ENCODE measurements at places on chromosomes 1 and 21. TPM values are rescaled to one million over a fixed set of nuclear protein-coding genes. Genes with fewer than 3 reads are reported as not detected.

DNA sequence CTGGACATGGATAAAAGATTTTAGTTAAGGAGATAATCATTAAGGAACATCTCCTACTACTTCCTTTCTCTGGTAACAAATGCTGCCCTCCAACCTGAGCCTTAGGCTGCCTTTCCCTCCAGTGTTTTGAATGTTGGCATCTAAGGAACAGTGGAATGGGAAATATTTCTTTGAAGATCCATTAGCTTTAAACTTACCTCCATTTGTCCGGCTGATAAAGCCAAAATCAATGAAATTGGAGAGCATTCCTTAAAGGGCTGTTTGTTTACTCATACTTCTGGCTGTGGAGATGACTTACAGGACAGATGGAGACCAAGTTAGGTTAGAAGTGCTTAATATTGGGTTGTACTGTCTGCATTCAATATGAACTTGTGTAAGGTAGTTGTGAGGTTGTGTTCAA, 439.1 kb downstream of the PLA2G4A start:
- no peaks in the 10 kb centered on the region for H3K27me3 ChIP-seq
- H3K4me1 ChIP-seq, result no peaks in the 10 kb centered on the region
- H3K36me3 ChIP-seq, result no peaks in the 10 kb centered on the region
- DNase-seq, result no peak

DNA sequence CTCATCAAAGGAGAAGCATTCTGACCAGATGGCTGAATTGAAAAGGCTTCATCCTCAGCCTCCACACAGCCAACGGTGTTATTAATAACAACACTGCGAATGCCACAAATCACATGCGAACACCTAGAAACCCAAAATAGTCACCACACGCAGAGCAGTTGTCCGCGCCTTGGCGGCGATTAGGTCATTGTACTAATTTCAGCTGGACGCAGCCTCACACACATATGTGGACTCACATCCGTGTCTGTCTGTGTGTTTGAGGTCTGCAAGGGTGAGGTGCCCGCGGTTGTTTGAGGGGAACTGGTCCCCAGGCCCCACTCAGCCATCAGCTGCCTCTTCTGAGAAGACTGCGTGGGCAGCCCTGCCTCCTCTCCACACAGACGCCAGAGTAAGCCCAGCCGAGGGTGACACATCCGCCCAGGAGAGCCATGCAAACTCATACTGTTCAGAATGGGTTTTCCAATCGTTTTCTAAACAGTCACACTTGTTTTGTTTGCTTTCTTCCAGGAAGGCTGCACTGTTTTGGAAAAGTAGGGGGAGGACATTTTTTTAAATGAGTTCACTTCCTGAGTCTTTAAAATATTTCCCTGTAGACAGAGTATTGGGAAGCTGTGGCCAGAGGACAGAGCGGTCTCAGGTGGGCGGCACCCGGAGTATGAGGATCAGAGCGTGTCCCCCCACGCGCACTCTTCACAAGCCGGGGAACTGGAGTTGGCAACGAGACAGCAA, 53.4 kb downstream of the TOMM20 start:
- H3K27ac ChIP-seq, result peak overlapping the region; percentile 95
- no peaks in the 10 kb centered on the region for H3K27me3 ChIP-seq
- H3K4me1 ChIP-seq, result peaks cover 39% of the 10 kb centered on the region
- peak overlapping the region; percentile 9 for H3K4me3 ChIP-seq

DNA sequence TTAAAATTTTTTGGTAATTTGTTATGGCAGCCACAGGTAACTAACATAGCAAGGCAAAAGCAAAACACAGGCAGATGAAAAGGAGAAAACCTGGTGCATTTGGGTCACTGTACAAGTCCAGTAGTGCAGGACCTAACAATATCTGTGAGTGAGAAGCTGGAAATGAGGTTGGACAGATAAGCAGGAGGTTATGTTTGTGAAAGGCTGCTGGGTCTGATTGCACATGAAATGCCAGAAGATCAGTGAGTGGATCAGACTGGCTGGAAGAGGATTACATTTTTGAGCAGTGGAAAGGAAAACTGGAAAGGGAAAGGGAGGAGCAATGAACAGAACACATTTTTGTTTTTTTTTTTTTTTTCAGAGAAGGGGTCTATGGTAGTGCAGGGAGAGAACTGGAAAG, 73.6 kb downstream of the CYYR1 start:
- no peaks in the 10 kb centered on the region for H3K36me3 ChIP-seq
- H3K4me1 ChIP-seq, result no peaks in the 10 kb centered on the region
- H3K27ac ChIP-seq, result no peak overlapping the region
- H3K4me3 ChIP-seq, result no peak overlapping the region

DNA sequence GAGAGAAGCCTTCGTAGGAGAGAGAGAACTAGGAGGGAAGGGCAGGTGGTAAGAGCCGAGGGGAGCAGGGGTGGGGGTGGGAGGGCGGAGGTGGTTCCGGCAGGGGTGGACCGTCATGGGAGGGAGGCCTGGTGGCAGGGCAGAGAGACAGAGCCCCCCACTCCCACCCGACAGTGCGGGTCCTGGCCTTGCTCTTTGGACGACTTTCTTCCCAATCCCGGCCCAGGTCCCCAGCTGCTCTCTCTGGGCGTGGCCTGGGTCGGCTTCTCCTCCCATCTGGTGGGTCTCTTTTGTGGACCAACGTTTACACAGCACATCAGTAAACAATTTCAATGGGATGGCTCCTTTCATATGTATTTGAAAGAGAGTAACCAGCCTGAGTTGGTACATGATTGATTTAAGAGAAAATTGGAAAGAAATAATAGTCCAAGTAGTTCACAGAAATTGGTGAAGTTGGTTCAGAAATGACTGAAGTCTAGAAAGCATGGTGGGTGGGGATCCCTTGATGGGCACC, 56.9 kb downstream of the LDLRAD2 start:
- peaks cover 76% of the 10 kb centered on the region for H3K36me3 ChIP-seq
- no peak for DNase-seq
- no peak overlapping the region for H3K4me3 ChIP-seq
- H3K27ac ChIP-seq, result peak overlapping the region; percentile 12

DNA sequence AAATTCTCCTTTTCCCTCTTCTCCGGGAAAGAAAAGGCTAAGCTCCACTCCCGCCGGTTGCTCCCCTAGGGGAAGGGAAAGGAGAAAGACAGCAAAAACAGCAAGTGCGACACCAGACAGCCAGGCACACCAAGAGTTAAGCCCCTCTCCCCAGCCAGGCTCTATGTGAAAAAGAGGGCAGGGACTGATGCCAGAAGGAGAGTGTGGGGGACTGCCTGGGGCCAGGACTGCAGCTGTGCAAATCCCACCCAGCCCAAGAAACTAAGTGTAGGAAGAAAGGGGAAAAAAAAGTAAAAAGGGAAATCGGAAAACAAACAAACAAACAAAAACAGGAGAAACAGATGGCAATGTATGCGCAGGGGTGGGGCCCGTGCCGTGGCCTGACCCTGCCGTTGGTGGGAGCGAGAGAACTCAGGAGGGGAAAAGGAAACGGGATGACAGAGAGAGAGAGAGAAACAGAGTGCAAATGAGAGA, 27.7 kb upstream of the FMO1 start:
- H3K4me1 ChIP-seq, result peaks cover 33% of the 10 kb centered on the region
- DNase-seq, result peak; percentile 86
- no peaks in the 10 kb centered on the region for H3K36me3 ChIP-seq

DNA sequence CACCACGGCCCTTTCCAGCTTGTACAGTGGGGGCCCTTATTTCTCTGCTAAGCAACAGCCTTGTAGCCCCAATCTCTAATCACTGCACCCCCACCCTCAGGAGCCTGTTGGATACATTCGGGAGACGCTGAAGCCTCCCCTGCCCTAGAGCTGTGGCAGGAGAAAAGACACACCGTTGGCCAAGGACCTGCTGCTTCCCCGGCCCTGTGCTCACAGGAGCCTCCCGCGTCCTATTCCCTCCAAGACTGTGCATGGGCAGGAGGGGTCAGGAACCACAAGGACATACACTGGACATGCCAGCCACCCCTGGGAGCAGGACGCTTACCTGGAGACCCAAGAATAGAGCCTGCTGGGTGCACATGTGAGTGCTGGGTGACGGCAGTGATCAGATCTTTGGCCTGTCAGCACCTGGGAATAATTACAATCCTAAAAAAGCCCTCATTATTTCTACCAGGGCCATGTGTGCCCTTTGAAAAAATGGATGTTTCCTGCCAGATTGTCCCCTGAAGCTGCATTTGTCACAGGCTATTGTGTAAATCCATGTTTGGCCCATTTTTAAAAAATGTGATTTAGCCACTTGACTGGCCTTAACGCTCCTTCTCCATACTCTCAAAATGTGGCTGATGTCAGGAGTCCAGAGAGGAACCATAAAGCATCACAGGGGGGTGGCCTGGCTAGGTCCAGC, 590.6 kb downstream of the MATN1 start:
- DNase-seq, result no peak
- no peaks in the 10 kb centered on the region for H3K36me3 ChIP-seq
- peaks cover 15% of the 10 kb centered on the region for H3K27me3 ChIP-seq
- no peak overlapping the region for H3K4me3 ChIP-seq
- H3K4me1 ChIP-seq, result no peaks in the 10 kb centered on the region

DNA sequence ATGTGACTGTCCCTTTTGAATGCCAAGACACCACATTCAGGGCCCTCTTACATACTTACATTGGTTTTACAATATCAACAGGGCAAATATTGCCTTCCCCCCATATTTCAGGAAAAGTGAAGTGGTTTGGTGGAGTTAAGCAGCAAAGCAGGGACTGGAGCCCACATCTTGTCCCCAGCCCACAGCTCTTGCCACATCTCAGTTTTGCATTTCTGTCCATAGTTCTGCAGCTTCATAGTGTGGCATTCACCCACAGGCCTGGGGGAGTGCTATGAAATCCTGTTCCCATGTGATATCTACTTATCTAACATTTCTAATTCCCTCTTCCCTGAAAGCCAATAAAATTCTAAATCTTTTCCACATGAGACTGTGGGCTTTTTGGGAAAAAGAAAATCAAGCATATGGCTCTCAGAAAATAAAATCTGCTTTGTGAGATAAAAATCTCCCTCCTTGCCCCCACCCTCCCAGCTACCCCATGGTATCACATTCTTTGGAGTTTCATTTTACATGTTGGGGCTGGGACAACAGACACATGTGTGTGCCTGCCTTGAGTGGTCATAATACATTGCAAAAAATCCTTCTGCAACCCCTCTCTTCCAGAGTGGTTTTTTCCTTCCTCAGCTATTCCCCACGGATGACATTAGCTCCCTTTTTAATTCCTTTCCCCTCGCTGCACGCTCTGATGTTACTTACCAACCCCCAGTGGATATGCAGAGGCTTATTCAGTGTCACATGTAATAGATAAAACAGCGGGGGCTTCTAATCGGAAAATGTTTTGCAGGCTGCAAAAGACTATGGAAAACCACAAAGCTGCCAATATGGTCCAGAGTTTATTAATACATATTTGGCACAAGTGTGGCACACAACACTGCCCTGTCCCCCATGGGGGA, 20.5 kb upstream of the CD2 start:
- H3K27me3 ChIP-seq, result no peaks in the 10 kb centered on the region
- no peaks in the 10 kb centered on the region for H3K36me3 ChIP-seq
- H3K4me1 ChIP-seq, result no peaks in the 10 kb centered on the region
- no peak for DNase-seq

DNA sequence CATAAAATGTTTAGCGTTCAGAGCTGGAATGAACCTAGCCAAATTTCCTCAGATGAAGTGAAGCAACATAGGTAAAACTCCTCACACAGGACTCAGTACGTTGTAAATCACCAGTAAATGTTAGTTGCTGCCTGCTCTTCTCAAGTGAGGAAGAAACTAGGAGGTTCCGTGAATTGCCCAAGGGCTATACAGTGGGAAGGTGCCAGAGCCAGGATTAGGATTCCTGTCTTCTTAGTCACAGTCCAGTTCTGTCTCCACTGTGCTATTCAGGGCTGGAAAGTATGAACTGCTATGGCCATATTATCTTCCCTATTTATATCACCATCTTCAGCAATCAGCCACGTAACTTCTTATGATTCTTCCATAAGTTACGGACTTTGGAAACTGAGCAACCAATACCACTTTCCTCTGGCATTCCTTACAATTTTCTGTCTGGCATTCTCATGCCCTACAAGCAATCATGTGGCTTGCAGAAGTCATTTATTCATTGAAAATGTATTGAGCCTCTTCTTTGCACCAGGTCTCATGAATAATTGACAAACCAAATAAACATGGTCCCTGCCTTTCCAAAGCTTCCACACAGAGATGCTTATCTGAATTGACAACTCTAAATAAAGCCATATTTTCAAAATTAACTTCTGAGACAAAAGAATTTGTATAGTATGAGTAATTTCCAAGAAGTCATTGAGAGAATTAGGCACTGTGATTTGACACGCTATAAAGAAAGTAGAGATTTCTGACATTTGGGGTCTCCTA, 271.6 kb upstream of the SGIP1 start:
- no peak overlapping the region for H3K4me3 ChIP-seq
- H3K4me1 ChIP-seq, result peaks cover 83% of the 10 kb centered on the region
- peak; percentile 84 for DNase-seq

- DNase-seq, result no peak
- peaks cover 5% of the 10 kb centered on the region for H3K27me3 ChIP-seq
- H3K27ac ChIP-seq, result no peak overlapping the region
- no peaks in the 10 kb centered on the region for H3K36me3 ChIP-seq
Measured at GRCh38 chr1:38555594-38555993, 304.0 kb downstream of the RRAGC start.

The ADAMTSL4 gene
- total RNA-seq, result 0.42 TPM

The AK2 gene
- 230 TPM for total RNA-seq

The CCDC24 gene
- 1.7 TPM for total RNA-seq

The INSRR gene
- total RNA-seq, result not detected

The VAV3 gene
- total RNA-seq, result not detected

The CA6 gene
- not detected for total RNA-seq

The ANGPTL3 gene
- not detected for total RNA-seq

The JAM2 gene
- total RNA-seq, result not detected
